ENCODE measurements at places on chromosomes 1 and 21.

- no peak for DNase-seq
Measured at GRCh38 chr1:206114692-206115640, 2.2 kb downstream of the AVPR1B start.

- DNase-seq, result peak; percentile 58
Measured at GRCh38 chr1:9294910-9295636, 2.4 kb downstream of the SPSB1 start.

DNA sequence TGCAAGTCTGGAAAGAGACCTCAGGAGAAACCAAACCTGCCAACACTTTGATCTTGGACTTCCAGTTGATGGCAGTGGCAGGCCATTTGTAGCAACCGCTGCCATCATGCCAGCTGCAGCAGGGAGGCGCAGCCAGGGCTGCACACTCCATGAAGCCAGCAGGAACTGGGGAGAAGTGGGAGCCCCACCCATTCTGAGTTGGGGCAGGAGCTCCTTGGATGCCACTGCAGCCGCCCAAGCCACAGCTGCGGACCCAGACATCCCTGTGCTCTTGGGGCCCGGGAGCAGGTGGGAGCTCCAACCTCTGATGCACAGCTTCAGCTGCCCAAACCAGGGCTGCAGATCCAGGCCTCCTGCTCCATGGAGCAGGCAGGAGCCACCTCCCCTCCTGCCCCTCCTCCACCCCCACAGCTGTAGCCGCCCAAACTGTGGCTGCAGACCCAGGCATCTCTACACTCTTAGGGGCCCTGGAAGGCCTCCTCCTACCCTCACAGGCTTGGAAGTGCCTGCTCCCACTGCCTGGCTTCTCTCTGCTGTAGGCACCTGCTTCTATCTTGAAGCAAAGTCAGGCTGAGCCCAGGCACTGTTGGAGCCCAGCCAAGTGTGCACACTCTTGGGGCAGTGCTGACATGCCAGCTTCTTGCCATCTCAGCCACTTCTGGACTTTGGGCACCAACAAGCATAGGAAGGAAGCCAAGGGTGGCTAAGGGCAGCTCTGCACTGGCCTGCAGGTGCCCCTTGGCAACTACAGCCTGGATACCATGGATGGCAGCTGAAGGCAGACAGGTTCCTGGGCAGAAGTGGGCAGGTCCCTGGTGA is 20.0 kb upstream of the DISP1 start:
- no peak for DNase-seq

GRCh38 chr1:25517476-25518394 is 25.7 kb upstream of the LDLRAP1 start:
- DNase-seq, result no peak

- no peak for DNase-seq
Measured at GRCh38 chr1:176829261-176829660, 335.3 kb downstream of the ASTN1 start.

DNA sequence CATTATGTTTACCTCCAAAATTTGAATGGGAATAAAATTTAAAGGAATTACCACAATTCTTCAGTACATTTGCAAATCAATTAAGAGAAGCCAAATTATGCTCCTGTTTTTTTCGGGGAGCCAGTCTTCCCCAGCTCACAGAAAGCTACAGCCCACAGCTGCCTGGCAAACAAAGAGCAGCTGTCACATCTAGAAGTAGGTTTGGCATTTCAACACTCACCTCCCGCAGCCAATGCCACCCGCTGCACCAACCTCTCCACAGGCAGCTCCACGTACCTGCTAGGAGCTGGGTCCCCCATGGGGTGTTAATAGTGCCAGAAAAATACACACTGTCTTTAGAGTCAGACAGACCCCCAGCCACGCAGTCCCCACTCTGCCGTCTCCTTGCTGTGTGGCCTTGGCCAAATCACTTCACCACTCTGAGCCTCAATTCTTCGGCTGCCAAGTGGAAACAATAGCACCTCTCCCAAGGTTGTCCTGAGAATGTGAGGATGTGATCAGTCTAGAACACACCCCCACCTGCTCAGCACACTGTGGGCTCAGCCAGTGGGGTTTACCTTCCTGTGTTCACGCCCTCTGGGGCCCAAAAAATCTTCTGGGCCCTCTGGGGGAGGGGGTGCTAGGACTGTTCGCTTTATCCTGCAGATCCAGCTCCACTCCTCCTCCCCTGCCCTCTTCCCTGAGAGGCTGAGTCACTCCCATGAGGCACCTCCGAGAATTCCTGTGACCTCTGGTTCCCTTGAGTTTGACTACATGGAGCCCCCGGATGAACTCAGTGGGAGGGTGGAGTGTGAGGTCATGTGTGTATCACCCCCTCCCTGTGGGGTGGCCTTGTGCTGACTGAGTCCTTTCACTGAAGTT is 204.3 kb upstream of the GRIK3 start:
- DNase-seq, result no peak

DNA sequence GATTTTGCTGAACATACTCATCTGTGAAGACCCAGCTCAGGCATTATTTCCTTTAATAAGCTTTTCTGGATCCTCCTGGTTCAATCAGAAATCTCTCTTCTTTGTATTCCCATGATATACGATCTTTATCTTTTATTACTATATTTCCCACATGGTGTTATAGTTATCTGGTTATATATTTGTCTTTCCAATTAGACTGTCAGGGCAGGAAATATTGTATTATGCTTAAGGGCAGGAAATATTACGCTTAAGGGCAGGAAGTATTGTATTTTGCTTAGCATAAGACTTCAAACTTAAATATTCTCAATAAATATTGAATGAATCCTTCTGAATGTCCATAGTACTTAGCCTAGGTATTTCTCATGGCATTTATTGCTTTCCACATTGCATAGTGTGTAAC is 122.2 kb downstream of the COQ8A start:
- DNase-seq, result no peak

Measured in GM06990 (cell line).